ENCODE measurements at places on chromosomes 5 and 9.

DNA sequence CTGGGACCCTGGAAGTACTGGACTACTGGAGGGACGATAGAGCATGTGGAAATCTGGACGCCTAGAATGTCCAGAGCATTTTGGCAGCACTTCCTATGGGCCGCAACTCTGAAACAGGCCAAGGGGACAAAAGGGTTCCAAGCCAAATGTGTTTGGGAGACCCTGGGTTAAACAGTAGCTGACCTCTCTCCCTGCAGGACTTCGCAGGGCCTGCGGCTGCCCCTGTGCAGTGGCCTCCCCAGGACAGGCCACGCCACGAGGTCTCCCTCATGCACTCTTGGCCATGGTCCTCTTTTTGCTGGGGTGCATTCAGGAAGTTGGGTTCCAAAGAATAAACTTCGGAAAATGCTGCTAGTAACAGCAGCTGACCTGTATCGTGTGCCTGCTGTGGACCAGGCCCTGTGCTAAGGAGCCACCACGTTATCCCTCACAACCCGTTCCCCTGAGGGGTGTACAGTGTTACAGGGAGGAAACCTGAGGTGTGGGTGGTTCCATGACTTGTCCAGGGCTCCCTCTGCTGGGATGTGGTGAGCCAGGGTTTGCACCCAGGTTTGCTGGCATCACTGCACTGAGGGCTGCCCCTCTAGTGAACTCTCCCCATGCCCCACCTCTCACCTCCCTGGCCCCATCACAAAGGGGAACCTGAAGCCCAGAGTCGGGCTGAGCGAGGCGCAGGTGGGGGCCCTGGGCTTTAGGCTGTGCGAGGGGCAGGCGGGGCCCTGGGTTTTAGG lies 79.4 kb downstream of the AMBP start:
- DNase-seq: no peak

- no peak for DNase-seq
Measured at GRCh38 chr5:142386137-142387023, 61.6 kb upstream of the SPRY4 start.

DNA sequence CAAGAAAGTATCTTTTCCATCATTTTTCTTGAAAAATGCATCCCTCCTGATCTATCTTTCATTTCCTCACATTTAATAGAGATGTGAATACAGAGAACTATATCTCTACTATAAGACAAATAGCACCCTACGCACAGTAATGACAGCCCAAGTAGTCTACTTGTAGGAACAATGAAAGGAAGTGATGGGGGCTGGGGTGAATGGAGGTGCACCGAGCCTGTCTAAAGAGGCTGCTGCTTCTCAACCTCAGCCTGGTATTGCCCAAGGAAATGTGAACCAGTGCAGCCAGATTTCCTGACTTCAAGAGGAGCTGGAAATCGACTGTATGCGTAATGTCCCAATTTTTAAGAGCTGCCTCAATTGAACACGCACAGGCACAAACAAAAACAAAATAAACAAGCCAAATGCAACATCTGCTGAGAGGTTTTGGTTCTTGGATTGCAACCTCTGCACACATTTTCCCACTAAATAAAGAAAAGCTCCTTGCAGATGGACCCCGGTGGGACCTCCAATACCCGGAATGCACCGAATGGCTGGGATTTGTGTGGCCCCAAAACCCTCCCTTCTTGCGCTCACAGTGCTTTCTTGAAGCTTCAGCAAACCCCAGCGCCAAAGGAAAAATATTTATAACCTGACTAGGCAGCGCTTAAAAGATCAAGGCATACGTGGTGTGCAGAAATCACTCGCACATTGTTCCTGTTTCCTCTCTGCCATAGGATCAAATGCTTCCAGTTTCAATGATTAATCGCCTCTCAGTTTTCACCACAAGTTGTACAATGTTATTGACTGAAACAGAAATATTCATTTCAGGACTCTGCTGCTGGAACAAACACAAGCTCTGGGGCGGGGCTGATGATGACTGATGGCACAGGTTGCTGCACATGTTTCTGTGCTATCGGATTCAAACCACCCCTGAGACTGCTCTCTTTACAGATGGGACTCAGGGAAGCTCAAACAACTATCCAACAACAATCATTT lies 68.3 kb downstream of the KCNIP1 start:
- no peak for DNase-seq

- DNase-seq: no peak
Measured at GRCh38 chr5:141863569-141864178, 14.5 kb downstream of the PCDH1 start.

- DNase-seq: no peak
Measured at GRCh38 chr9:133725886-133726285, 12.3 kb downstream of the SARDH start.

GRCh38 chr9:9117866-9118265 lies 1318.3 kb upstream of the DMAC1 start:
- no peak for DNase-seq

GRCh38 chr5:81519217-81519905 lies 125.4 kb upstream of the ACOT12 start:
- DNase-seq: no peak

- DNase-seq: no peak
Measured at GRCh38 chr5:177325868-177326381, 14.2 kb upstream of the MXD3 start.

DNA sequence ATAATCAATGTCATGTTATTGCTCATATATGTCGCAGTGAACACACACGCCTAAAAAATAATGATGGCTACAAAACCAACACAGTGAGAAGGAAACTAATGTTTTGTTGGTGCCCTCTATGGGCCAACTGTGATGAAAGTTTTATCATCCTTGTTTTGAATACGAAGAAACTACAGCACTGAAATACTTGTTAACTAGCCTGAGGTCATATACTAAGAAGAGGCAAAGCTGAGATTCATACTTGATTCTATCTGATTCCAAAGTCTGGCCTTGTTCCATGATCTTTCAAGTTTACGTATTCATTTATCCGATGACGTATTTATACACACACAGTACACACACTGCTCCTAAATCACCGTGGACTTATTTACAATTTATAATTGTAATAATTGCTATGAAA lies 16.1 kb upstream of the DRD1 start:
- no peak for DNase-seq

GRCh38 chr9:14096258-14096922 lies 217.6 kb downstream of the NFIB start:
- peak; percentile 22 for DNase-seq

GRCh38 chr9:18516965-18517364 lies 43.0 kb downstream of the ADAMTSL1 start:
- no peak for DNase-seq

DNA sequence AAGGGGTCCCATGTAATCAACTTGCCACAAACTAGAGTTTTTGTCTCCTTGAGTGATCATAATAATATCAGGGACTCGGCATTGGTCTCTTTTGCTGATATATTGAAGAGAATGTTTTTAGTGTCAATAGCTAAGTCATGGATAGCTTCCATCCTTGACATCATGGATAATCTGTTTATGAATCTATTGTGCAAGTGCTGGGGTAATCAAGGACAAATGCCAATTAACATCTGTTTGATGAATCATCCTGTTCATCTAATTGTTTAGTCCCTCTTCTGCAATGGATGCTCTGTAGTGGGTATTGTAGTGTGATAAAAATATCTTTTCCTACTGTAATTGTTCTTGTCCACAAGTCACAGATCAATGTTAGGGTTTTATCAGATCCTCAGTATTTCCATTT lies 607.5 kb upstream of the SEMA6A start:
- no peak for DNase-seq

- peak; percentile 45 for DNase-seq
Measured at GRCh38 chr5:53478411-53479044, 1.9 kb upstream of the FST start.

DNA sequence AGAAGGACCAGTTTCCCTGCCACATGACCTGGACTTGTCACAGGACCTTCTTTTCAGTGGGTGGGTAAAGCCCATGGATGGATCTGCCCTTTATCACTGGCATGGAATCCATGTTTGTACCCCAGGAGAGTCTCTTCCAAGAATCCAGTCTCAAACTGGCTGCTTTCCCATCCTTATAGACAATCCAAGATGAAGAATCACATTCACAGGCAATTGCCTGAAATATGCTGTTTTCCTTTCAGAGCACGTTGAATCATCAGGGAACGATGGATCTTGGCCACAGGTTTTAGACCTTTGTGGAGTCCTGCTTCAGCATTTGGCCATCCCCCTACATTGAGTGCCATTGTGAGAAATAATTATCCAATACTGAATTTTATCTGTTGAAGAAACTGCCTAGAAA lies 319.8 kb downstream of the ASTN2 start:
- DNase-seq: no peak

DNA sequence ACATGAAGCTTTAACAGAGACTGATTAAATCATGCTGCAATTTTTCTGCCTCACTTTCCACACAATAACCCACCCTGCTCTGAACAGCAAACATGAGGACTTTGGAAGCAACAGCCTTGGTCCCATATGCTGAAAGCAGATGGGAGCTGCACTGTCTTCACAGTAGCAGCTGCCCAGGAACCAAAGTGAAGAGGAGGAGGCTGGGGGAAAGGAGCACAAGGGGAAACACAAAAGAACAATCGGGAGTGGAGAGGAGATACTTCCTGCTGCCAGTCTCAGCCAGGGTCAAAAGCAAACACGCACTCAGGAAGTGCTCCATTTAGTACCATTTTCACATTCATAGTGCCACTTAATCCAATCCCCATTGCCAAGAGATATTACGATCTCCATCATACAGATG lies 183.3 kb upstream of the PUM3 start:
- no peak for DNase-seq

DNA sequence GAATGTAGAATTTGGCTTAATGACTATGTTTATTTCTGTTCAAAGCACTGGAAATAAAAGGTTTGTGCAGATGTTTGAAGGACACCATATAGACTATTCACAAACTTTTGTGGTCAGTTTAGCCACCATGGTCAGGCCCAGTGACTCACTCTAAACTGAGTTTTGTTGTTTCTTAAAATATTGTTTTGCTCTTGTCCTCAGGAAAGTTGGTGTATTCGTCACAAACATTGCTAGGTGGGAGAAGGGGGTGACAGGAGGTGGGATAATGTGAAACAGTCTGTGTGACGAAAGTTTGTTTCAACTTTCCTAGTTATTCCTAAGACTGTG lies 35.0 kb upstream of the LIFR start:
- no peak for DNase-seq

- no peak for DNase-seq
Measured at GRCh38 chr9:79588488-79589223, 16.9 kb downstream of the TLE4 start.

DNA sequence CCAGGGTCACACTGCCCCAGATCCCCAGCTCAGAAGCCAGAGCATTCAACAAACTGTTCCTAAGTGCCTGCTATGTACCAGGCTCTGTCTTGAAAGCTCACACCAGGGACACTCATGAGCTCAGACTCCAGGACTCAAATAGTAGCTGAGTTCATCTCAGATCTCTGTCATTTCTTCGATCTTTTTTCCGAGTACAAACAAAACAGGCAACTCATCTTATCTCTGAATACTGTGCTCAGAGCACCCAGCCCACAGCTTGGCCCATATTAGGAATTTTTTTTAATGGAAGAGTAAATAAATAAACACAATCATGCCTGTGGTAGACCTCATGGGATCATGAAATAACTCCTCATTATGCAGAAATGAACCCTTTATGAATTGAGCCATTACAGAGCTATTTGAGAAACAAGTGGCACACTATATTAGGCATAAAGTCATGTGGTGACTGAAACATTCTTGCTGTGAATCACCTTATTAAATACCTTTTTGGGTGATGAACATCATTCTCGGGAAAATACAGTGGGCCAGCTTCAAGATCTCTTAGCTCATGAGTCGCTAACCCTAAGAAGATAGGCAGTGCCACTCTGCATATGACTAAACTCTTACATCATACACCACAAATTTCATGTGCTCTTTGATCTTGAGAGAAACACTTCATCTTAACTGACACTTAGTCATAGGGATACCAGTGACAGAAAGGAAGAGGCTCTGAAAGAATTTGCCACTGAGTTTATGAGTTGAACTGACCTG lies 9.9 kb downstream of the SH3RF2 start:
- DNase-seq: peak; percentile 61

DNA sequence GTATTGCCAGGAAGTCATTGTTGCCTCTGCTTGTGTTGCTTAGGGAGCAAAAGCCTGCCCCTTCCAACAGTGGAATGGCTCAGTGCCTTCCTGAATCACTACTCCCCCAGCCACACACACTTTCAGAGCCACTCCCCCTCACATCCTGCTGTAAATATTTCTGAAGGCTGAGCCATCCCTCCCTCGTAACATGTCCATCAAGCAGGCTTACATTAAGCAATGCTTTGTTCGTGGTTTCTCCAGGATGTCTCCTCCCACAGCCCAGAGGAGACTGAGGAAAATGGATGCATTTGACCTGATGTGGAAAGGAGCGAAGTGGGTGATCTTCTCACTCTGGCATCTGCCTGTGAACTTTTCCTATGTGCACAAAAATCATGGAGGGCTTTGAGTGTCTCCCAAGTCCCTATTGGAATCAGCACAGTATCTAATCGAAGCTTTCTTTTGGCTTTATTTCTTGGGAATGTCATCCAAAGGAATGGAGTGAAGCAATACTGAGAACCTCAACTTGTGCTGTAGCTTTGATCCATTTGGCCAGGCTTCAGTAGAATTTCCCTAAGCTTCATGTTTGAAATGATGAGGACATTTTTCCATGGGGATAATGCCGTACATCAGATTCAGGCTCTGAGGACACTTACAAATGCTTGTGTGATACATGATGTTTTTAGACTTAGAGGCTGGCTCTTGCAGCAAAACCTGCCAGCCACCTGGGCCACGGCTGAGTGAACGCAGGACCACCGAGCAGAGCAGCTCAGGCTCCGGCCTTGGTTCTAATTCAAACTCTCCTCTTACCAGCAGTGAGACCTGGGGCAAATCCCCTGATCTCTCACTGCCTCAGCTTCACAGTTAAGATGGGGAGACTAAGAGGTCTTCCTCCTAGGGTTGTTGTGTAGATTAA lies 389.1 kb downstream of the ENC1 start:
- peak; percentile 68 for DNase-seq

GRCh38 chr9:101999441-101999840 lies 261.0 kb upstream of the GRIN3A start:
- no peak for DNase-seq

DNA sequence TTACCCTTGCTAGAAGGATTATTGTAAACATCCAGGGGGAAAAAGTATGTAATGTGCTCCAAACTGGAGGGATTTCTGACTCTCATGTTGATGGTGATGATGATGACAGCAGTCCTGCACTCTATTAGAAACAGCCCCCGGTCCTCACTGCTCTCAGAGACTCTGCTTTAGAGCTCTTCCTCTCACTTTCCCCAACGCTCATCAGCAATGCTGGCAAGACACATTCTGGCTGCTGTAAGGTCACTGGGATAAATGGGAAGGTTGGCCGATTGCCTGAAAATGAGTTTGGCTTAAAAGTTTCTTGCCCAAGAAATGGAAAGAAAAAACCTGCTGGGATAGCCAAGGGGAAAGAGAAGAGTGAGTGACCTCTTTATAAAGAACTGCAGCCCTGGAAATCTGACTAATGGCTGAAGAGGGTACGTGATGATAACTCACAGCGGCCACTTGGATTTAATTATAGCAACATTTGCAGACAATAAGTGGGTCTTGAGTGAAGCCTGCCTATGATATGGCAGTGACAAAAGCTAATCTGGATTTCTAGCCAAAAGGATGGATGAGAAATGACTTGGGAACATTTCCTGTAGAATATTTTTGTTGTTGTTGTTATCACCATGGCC lies 235.8 kb downstream of the TMEM38B start:
- no peak for DNase-seq

GRCh38 chr9:2288309-2288708 lies 273.2 kb downstream of the SMARCA2 start:
- no peak for DNase-seq
